ENCODE measurements at places on chromosomes 13 and 19.

DNA sequence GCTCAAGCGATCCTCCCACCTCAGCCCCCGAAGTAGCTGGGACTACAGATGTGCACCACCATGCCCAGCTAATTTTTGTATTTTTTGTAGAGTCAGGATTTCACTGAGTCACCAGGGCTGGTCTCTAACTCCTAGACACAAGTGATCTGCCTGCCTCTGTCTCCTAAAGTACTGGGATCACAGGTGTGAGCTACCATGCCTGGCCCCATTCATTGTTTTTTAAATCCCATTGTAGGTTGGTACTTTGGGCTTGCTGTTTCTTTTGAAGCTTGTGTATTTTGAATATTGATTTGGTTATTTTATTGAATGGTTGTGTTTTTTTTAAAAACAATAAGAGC, 26.7 kb downstream of the ZMYM2 start:
- DNase-seq, result no peak

DNA sequence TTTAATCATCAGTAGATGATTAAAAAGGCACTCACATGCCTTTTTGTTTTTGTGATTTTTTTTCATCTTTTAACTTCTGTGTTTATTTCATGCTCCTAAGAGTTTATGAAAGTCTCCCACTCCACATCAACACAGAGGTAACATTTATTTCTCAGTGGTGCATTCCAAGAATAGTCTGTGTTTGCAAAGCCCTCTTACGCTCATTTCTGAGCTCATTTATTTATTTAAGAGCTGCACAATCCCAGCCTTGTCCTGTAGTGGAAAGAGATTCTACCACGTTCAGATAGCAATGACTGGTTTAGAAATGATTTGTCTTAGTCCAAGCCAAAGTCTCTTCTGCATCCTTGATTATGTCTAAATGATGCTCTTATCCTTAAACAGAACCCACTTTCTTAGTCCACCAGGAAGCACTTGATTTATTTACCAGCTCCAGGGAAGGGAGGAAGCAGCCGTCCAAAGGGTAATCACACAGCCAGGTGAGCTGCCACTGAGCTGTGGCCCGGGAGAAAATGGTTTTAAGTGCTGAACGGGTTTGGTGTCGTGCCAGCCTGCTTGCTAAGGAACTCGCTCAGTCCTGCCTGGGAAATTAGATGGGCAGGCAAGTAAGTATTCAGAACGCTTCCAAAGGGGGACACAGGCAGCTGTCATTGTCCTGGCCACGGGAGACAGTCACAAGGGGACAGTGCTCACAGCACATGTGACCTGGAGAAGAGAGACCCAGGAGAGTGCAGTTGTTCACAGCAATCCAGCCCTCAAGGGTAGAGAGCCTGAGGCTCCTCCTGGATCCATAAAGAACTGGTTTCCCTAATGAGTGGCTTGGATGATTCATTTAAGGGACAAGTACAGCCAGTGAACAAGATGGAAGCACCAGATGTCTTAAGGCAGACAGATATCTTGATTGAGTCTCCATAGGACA, 131.8 kb upstream of the WASF3 start:
- no peak for DNase-seq

- DNase-seq, result no peak
Measured at GRCh38 chr13:29456419-29456818, 139.1 kb downstream of the SLC7A1 start.

GRCh38 chr19:958967-959855, 24.9 kb upstream of the WDR18 start:
- no peak for DNase-seq

GRCh38 chr19:22620401-22620800, 13.7 kb upstream of the ZNF492 start:
- no peak for DNase-seq

DNA sequence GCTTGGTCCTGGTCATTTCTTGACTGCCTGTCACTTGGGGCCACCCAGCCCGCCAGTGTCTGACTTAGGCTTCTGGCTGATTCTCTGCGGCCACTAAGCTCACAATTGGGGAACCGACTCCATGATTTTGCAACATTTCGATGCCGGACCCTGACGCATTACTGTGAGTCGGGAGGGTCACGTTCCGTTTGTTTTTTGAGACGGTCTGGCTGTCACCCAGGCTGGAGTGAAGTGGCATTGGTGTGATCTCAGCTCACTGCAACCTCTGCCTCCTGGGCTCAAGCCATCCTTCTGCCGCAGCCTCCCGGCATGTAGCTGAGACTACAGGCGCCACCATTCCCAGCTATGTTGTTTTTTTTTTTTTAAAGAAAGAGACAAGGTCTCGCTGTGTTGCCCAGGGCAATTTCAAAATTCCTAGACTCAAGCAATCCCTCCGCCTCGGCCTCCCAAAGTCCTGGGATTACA, 3.2 kb upstream of the ADAT3 start:
- DNase-seq, result no peak

- DNase-seq, result no peak
Measured at GRCh38 chr13:114069376-114070097, 62.9 kb downstream of the RASA3 start.

- peak; percentile 68 for DNase-seq
Measured at GRCh38 chr19:6048793-6049405, 61.4 kb downstream of the RFX2 start.

GRCh38 chr13:48615049-48615448, 38.7 kb upstream of the CYSLTR2 start:
- DNase-seq, result no peak

DNA sequence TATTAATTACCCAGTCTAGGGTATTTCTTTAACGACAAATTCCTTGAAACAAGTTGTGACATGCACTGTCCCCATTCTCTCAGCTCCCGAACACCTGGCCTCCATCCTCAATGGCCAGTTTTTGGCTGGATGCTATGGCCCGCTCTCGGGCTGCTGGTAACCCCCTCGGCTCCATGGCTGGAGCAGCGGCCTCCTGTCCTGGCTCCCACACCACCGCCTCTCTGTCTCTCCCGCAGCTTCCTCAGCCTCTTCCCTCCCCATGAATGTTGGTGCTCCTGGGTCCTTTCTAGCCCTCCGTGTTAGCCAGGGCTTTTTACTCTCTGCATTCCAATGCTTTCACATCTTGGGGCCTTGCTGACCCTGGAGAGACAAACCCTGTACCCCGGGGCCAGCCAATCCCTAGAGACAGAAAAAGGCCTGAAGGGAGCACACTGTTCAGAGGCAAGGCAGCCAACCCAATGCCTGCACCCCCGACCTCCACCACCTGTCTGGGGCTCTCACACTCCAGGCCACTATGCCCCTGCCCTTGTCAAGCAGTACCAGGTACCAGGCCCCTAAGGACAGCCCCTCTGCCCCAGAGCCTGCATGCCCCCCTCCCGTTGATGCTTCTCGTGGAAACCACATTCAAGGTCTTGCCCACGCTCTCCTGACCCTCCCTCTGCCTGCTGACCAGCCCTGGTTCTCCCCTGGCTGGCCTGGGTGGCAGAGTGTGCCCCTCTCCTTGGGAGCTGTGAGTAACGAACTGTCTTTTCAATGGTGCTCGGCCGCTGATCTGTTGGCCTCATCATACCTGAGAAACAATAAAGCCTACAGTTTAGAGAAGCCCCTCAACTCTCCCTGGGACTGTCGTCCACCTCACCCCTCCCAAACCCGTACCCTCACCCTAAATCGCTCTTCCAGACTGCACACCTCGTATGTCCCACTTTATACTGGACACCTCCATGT, 86.9 kb upstream of the GPR183 start:
- DNase-seq, result no peak

DNA sequence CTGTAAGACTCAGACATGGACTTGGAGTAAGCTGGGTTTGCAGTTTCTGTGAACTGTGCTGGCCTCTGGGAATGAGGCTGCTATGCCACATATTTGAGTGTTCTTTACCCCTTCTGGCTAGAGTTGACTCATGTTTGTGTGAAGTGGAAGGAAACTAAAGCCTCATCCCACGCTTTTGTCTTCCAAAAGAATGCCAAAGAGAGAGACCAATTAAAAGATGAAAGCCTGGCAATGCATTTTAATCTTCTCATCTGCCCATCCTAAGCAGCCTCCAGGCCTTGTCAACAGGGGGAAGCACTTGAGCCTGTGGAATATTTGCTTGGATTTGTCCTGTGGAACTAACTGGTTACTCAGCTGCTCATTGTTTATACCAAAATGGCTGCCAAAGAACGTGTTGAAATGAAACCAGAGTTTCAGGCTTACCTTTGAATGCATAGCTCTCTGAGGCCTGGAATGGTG, 49.1 kb downstream of the LMO7 start:
- peak; percentile 89 for DNase-seq

Data from AG10803 (cell line).